ENCODE measurements at places on chromosomes 7 and 10. TPM values are rescaled to one million over a fixed set of nuclear protein-coding genes. Genes with fewer than 3 reads are reported as not detected.

The SVOPL gene
- total RNA-seq: not detected

The PPP1R17 gene
- total RNA-seq: not detected

The STAG3 gene
- 1.2 TPM for total RNA-seq

The FKBP6 gene
- total RNA-seq: not detected
